ENCODE measurements at places on chromosomes 1 and 21.
A peak's percentile ranks its signal among the peaks of the same experiment; 100 is the strongest.

- DNase-seq = no peak
Measured at GRCh38 chr1:62962901-62963776, 179.2 kb downstream of the ATG4C start.

DNA sequence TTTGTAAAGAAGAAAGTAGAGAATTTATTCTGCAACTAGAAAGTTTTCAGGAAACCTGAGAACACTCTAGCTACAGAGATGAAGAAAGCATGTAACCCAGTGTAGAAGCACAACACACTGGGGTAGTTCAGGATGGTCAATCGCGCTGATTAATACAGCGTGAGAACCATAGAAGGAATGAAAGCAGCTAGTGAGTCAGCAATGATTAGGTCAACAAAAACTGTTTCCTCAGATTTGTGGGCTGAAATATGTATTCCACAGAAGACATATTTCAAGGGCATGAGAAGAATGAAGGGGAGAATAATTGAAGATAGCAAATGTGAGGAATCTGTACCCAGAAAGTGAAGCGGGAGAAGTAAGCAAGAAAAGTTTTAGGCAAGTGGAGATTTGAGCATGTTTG lies 97.8 kb upstream of the ADGRL2 start:
- DNase-seq = no peak

DNA sequence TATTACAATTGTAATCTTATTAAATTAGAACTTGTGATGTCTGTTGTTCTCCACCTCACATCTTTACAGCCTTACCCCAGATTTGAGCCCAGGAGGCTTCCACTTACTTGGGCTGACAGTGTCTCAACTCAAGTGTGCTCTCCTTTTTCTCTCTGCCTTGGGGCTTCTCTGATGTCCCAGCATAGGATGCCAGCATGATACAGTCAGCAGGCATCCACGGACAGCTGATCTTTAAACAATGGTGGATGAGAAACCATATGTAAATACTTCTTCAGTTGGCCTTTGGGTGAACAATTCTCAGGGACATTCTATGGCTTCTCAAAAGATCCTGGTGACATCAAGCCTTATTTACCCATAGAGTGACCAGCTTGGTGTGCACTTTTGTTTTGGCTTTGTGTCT lies 107.6 kb upstream of the GORAB start:
- no peak for DNase-seq

DNA sequence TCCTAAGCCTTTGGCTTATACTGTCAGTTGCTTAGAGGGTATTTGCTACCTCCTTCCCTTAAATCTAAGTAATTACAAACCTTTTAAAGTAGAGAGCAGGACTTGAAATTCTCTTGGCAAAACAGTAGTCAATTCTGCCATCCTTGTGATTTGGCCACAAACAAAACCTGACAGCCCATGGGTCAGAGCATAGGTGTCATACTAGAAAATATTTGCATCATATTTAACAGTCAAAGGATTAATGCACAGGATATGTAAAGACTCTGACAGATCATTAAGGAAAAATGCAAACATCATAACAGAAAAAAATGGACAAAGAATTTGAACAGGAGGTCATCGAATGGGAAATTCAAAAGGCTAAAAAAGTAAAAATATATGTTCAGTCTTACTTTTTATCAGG lies 50.5 kb downstream of the ZFYVE9 start:
- DNase-seq = no peak

DNA sequence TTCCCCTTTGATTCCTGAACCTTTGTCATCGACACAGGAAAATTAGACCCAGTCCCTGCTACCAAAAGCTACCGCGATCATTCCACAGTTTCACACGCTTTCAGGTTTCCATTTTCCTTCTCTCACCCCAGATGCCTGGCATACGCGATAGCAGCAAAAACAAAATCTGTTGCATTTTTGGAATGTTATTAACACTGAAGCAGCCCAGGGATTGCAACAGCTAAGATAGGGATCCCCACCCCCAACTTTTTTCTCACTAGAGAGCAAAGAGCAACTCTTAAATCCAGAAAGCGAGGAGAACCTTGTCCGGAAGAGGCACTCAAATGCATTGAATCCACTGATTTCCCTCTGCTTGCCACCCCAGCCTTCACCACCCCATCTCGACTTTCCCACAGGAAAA lies 8.9 kb downstream of the OVAAL start:
- DNase-seq = no peak

- DNase-seq = no peak
Measured at GRCh38 chr21:32424674-32425073, 12.2 kb downstream of the EVA1C start.

DNA sequence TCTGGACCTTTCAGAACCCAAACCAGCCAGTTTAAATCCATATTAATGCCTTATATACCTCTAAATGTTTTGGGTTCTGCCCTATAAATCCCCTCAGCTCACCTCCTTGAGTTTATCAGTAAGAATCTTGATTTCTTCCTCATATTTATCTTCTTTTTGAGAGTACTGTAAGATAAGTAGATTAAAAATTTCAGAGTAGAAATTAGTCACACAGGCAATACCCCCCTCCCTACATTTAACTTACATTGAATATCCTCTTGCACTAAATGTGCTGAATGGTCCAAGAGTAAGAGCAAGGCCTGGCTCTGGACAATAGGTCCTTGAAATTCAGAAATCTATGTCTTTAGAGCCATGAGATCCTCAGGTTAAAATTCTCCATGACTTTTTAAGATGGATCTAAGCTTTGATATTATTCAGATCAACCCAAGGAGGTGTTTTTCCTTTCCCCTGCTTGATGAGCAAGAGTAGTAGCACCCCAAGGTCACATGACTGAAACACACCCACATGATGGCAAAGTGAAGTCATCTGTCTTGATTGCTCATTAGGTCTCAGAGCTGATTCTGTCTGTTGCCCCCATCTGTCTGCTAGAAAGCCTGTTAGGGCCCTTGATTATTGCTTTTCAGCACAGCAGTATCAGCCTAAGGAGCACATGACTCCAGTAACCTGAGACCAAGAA lies 15.8 kb upstream of the NUP210L start:
- DNase-seq = no peak

- DNase-seq = no peak
Measured at GRCh38 chr1:186793582-186793927, 35.2 kb upstream of the PLA2G4A start.

GRCh38 chr21:46325073-46325912 lies 1.3 kb downstream of the PCNT start:
- no peak for DNase-seq

DNA sequence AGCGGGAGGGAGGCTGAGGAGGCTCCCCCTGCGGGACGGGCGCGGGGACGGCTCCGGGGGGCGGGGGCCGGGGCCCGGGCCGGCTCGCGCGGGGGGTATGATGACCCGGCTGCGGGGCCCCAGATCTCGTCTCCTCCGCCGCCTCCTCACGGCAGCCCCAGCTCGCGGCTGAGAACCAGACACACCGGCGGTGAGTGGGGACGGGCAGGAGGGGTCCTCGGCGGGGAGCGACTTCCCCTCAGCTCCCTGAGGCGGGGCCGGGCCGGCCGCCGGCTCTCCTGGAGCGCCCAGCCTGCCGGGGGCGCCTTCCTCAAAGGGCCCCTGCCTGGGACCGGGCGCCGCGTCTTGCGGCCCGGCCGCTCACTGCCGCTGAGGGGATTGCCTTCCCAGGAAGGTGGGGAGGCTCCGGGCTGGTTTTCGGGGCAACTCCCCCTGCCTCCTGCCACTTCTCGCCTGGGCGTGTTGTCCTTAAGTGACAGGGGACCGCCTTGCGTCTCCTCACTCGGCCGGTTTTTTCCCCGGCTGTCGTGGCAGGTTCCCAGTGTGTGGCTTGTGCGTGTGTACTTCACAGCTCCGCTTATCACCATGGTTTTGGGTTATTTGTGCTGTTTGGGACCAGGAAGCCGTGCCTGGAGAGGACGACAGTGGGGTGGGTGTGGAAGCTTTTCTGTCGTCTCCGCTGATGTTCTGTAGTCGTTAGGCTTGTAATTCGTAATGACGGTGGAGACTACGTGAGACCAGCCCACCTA lies 800 bp downstream of the HIPK1 start:
- peak; percentile 29 for DNase-seq

- no peak for DNase-seq
Measured at GRCh38 chr21:46374761-46375389, 50.9 kb downstream of the PCNT start.

DNA sequence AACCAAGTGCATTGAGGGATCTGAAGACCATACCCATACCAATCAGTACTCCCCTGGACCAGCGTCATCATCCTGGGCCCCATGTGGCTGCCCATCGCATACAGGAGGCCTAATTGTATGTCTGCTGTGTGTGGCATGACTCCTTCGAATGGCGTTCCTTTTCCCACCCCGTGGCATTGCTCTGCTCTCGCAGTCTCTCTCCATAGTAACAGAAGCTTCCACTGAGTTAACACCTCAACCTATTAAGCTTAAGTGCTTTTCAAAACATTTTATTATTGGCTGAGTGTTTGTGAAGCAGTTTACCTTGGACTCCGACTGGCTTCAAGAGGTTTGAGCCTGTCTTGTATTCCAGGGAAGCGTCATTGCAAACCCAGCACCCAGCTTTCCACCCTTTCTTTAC lies 187.1 kb upstream of the LMO4 start:
- DNase-seq = no peak

- DNase-seq = no peak
Measured at GRCh38 chr1:44031252-44032169, at the start of gene SLC6A9. Gene SLC6A9 (minus strand): TSS chr1:44031462. CDS start chr1:44024277, 7,185 bp downstream.

GRCh38 chr1:222994511-222995235 lies 148.4 kb downstream of the TLR5 start:
- no peak for DNase-seq

DNA sequence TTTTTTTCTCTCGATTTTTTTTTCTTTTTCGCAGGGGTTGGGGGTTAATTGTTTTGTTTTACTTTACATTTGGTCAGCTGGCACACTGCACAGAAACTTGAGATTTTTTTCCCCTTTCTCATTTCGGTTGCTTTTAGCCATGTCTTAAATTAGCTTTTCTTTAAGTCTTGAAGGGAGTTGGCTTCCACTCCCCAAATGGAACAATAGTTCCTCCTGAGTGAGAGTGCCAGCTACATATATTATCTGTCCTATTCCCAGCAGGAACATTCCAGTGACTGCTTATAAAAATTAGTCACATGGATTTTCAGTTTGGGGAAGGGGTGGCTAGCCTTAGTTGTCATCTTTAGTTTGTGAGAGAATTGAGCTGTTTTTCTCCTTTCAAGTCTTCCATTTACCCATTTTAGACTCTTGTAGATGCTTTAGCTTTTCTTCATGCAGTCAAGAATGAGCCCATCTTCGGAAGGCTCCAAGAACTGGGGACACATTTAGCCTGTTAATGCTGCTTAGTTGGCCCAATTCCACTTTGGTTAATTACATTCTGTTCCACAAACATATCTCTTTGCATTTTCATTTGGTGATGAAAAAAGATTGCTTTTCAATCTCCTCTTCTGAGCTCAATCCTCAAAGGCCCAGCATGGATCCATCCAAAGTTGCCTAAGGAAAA lies 510.1 kb upstream of the CXADR start:
- no peak for DNase-seq

- no peak for DNase-seq
Measured at GRCh38 chr21:44814498-44815023, 3.3 kb downstream of the SUMO3 start.

GRCh38 chr1:232922485-232922884 lies 27.9 kb upstream of the NTPCR start:
- no peak for DNase-seq

DNA sequence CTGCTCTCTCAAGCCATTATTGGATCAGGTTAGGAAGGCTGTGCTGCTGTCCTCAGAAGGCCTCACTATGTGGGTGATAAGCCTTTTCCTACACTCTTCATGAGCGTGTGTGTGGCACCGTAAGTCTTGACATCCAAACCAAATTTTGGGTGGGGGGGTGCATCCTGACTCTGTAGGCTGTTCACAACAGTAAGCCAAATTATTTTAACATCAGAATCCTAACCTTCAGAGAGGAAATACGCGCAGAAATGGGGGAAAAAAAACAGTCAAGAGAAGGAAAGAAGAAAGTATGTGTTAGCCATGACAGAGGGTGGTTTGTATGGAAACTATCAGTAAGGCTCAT lies 21.0 kb downstream of the STPG1 start:
- no peak for DNase-seq

- DNase-seq = no peak
Measured at GRCh38 chr1:182794676-182795201, 5.2 kb downstream of the NPL start.

DNA sequence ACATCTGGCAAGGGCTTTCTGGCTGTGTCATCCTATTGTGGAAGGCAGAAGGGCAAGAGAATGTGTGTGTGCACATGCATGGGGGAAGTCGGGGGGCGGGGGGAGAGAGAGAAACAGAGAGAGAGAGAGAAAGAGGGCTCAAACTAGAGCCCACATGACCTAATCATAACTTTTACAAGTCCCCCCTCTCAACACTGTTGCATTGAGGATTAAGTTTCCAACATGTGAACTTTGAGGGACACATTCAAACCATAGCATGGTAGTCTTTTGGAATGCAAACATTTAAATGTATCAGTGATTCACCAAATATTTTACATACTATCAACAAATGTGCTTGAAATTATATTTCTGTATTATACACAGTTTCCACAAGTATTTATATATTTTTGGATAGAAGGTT lies 655.4 kb upstream of the B3GALT2 start:
- no peak for DNase-seq

- DNase-seq = no peak
Measured at GRCh38 chr1:199087144-199087543, 448.3 kb downstream of the PTPRC start.

DNA sequence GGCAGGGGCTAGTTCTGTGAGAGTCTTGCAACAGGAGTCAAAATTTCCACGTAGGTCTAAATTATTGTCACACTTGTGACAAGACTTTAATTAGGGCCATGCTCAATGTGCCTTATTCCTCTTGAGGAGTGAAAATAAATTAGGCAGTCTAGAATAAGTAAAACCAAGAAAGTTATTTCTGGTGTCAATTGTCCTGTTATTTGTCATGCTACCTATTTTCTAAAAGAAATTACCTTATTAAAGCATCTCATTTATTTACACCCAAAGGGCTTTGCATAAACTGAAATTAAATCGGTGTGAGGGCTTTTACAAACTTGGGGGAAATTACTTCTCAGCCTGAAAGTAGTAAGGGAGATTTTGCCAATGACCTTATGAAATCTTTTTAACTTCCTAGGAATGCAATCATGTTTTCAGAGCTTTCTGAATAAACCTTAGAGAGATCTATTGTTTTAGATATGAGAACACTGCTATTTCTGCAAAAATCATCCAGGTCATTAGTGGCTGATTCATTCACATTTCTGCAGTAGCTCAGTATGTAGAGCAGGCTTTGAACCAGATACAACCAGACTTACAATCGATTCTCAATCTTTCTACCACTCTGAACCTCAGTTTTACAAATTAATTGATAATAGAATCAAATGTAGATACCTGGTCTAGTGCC lies 221.2 kb upstream of the SAMSN1 start:
- DNase-seq = no peak

GRCh38 chr1:67084765-67085318 lies 30.9 kb upstream of the SLC35D1 start:
- DNase-seq = no peak

DNA sequence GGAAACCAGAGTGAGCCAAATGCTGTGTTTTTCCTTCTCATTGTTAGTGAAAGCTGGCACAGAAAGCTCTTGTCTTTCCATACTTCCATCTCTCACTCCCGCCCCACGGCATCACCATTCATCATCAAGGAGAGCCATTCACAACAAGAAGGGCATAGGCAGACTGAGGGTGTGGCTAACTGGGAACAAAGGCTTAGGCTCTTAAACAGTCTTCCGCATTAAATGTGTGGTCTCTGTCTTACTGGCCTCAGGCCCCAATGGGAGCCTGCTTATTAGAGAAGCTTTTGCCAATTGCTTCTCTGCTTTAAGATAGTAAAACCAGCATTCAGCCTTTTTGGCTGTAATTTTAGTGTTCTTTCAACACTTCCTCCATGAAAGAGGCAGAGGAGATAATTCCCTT lies 51.4 kb downstream of the TNFSF18 start:
- DNase-seq = no peak

- DNase-seq = no peak
Measured at GRCh38 chr21:37319551-37319950, 47.0 kb upstream of the DYRK1A start.

Measured in right renal cortex interstitium (tissue), 3 donors.